HCEC 1CT (cell line): ENCODE measurements at places on chromosomes 1 and 21.

GRCh38 chr21:46152927-46153246, 2.5 kb downstream of the FTCD start:
- no peak for DNase-seq

DNA sequence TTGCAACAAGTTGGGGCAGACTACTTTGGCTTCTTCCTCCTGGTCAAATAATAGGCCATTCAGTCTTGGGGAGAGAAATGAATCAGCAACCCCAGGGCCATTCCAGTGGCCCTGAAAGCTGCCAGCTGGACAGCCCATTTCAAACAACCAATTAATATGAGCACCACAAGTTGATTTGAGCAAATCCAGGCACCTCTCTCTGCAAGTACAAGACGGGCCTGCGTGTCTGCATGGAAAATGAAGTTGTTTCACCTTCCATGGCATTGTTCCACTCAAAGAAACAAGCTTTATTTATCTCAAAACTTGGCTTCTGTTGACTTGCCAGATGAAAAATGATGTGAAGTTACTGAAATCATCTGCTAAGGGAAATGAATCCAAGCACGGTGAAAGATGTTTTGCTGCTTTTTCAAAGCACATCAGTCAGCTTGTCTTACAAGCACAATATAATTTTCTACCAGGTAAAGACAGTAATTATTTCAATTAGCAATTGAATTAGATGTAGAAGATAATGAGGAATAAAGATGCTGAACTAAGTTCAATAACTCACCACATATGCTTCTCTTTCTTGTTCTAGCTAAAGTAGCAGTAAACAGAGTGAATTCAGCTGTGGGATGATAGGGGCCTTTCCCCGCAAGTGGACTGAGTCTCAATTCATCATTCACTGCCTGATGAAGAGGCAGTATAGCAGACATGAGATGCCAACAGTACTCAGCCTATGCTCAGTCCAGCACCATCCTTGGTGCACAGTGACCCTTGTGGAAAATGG, 95.2 kb upstream of the SSX2IP start:
- no peak for DNase-seq

- DNase-seq = no peak
Observed at GRCh38 chr1:193308438-193308837, 122.0 kb upstream of the B3GALT2 start.

- DNase-seq = no peak
Observed at GRCh38 chr1:18668046-18668445, 37.4 kb downstream of the PAX7 start.

DNA sequence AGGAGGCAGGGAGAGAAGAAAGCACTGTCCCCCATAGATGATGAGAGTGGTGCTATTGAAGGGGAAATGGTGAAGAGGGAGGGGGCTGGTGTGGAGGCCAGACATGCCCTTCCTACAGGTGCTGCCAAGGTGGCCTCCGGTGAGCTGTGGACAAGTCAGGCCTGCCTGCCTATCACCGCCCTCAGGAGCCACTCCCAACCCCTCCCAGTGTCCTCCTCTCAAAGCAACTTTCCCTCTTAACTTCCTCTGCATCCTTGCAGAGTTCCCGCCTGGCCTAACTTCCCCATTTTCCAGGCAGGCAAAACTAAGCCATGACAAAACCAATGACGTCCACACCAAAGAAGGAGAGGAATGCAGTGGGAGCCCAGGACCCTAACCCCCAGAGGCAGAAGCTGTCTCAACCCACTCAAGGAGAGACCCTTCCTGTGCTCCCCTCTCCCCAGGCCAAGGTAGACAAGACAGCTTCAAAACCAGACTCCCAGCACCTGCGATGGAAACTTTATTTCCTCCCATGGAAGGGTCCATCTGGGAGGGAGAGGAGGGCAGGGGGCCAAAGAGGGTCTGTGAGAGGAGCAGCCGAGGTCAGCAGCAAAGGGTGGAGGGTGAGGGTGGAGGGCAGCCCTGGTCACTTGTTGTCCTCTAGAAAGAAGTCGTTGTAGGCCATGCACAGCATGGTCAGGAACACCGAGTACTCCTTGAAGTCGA, 1.0 kb upstream of the S100A6 start:
- DNase-seq = peak; percentile 14

DNA sequence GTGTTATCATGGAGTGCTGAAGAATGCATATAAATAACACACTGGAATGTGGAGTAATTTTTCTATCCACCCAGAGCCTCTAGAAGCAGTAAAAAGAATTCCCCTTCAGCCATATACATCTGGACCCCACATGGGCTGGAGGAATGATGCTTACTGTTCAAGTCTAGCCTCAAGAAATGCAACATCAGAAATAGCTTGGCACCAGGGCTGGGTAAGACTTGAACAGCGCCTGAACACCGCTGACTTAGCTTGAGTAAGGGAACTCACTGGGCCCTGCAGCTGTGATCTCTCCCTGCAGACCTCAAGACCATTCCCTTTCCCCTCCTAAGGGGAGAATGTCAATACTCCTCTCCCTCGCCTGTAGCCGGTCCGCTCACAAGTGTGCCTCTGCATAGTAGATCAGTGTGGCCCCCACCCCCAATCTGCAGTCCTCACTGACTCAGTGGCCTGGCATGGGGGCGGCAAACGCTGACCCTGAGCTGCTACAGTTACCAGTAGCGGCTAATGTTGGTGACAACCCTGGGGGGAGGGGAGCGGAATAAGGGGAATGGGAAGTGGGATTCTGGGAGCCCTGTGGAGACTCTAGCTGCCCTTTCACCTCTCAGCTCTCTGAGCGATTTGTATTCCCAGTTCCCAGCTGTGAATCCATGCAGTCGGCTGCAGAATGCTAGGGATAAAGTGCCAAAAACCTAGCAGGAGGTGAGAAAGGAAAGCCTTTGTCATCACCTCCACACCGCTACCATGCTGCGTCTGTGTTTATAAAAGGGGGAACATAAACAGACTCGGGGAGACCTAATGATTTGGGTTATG, 483.9 kb downstream of the DISC1 start:
- no peak for DNase-seq

- DNase-seq = no peak
Observed at GRCh38 chr21:46626536-46626935, 8.9 kb upstream of the PRMT2 start.

- peak; percentile 29 for DNase-seq
Observed at GRCh38 chr1:6260961-6261614, at the start of gene GPR153. GPR153 (minus strand) TSS chr1:6261098; CDS start chr1:6254905, 6,193 bp downstream.

DNA sequence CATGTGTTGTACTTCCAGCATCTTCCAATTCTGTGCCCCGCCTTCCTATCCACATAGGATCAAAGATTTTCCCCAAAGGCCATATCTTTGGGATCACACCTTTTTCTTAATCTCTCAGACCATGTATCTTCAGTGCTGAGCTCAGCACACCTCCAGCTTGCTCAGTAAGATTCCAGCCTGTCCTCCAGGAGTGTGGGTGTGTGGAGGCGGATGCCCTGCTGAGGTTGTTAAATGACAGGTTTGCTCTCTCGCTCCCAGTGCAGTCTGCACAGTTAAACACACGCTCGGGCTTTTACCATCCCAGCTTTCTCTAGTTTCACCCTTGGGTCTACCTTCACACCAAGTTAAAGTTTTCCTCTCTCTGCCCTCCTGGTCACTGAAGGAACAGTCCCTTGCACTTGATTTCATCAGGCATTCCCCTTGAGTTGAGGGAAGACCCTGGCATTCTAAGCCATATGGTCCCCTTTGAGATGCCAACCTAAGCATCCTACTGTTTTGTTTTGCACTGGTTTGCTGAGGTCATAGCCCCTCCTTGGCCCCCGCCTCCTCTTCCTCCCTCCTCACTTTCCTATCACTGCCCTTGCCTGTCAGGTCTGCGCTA, 13.7 kb downstream of the MYOG start:
- no peak for DNase-seq

DNA sequence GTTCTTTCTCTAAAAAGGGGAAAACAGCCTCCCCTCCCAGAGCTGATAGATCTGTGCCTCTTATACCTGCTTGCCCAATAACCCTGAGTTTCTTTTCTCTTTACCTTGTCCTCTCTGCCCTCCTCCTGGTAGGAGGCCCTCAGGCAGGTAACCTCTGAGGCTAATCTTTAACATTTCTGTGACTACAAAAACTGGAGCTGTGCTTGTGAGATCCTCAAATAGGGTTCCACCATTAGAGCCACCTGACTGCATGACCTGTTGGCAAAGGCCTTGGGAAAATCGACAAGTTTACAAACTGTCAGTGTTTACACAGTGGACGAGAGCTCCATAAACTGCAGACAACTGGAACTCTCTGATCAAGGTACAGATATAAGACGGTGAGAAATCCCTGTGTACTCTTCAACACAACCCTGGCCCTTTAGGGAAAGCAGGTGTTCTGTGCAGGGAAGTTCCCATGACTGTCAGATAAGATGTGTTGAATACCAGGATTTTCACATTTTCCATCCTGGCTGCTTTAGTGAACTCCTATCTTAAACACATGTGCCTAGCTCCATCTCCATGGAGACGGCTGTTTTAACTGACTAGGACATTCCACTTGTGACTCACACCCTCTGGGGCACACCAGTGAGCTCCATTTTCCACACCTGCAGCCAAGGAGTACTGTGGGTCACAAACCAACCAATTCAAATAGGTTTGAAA, 38.3 kb downstream of the ECE1 start:
- peak; percentile 88 for DNase-seq
